ENCODE measurements at places on chromosomes 6 and 20.

DNA sequence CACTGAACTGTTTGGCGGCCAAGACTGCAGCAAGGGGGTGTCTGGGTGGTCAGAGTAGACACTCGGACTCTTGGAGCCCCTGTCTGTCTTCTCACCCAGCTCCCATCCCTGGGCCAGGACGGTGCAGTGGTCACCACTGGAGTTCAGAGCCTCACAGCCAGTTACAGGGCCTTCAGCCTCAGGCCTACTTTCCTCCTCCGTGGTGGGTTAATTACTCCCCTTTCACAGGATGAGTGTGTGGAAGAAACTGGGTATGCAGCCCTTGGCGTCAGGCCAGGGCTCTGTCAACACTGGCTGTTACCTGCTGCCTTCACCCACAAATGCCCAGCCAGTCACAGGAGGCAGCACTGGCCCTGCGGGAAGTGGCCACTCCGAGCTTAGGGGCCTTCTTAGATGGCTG, 1.8 kb upstream of the YTHDF1 start:
- no peak for DNase-seq

DNA sequence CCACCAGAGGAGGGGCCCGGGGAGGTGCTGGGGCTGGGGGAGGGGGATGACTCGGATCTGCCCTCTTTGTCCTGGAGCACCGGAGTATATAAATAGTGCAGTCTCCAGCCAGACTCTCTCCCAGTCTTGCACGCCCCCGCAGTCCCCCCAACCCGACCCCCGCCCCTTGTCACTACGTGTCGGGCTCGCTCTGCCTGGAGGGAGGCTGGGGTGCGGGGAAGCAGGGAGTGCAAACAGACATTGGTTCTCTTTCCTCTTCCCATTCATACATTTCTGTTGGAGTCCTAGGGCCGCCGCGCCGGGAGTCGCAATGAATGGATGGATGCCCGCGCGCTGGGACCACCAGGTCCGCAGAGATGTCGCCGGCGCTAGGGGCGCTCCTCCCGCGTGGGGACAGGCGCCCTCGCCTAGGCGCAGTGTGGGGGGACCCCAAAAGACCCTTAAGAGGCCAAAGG, 179.3 kb downstream of the TBXT start:
- DNase-seq = no peak

DNA sequence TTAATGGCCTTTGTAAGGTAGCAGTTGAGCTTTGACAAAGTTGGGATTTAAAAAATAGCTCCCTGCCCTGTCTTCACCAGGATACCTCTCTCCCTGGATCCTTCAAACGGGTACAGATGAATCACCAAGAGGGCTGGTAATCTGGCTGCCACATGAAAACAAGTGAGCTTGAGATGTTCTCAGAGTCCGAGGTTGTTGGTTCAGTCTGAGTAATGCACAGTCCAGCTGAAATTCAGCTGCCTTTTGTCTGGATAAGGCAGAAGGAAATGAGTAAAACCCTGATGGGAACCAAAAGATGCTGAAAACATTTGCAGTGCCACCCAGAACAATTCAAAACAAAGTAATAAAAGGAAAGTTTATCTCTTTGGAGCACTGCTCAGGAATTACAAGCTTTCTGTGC, 86.8 kb downstream of the GJA1 start:
- DNase-seq = no peak

GRCh38 chr6:37130704-37131103, 39.2 kb upstream of the PIM1 start:
- no peak for DNase-seq

- no peak for DNase-seq
Observed at GRCh38 chr6:149500096-149500495, 15.3 kb upstream of the ZC3H12D start.

DNA sequence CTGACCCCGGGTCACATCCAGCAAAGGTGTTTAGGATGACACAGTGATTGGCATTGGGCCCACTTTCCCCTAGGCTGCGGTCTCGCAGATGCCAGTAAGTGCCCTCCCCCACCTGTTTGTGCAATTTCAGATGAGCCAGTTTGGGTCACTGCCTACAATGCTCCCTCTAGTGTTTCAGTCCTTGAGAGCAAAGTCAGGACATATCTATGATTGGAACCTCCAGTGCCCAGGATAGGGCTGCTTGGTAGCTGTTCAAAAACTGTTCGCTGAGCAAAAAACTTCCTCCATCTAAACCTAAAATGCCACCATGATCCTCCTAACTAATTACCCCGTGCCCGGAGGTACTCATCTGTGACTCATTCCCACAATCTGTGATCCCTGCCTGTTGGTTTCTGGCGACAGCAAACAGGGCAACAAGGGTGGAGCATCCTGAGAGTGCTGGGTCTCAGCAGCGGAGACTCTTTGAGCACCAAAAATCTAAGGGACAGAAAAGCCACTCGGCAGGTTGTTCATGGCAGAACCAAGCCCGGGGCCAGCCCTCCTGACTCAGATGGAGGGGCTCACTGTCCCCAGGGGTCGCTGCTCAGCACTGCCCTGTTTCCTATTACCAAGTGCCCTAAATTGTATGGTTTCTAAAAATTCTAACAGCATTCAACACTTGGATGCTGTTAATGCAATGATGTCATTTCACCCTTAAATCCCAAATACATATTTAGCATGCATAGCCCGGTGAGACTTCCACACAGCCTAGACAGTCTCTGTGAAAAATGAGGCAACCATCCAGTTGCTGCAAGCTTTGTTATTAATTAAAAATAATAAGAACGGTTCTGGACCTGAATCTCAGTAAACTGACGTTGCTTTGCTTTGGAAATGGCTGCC, 5.0 kb downstream of the VSX1 start:
- DNase-seq = no peak

DNA sequence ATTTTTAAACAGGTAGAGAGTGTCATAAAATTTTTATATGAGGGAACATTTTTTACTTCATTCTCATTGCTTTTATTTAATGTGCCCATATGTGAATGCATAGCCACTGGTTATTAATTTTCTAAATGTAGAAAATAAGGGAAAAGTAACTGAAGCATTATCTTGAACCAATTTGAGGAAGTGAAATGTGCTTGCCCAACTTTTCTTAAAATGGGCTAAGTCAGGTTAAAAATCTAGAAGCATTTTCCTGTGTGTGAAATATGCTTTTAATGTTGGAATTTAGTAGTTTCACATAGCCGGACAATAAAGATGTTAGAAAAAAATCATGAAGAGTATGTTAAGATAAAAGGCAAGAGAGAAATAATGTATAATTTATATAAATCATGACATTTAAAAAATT, 3.8 kb downstream of the SEC23B start:
- no peak for DNase-seq

- no peak for DNase-seq
Observed at GRCh38 chr20:53032478-53032932, 60.3 kb downstream of the TSHZ2 start.

DNA sequence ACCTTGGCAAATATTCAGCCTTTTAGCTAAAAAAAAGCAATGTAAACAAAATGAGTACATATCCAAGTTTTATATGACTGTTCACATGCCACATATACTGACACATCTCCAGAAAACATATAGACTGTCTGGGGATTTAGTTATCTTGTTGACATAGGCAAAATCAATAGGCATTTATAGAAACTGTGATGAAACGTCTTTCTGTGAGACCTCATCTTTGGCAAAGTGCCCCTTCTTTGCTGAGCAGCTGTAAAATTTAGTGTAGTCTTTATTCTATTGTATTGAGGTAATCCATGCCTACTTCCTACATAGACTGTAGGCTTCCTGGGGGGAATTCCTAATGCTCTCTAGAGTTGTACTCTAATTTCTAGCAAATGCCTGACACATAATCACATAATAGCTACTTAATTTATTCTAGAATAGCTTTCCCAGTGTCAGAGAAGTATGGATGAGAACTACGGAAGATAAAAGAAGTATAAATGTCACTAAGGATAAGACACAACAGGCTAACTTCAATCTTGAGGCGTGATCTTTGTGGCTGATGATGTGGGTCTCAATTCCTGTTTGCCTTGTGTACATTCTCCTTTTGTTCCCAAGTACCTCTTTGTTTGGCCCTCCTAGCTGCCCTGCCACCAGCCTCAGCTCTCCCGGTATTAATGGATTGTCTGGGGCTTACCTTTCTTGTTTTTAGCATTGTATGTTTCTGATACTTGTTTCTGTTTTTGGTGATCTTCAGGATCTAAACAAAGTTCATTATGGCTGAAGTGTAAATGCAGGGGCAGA, 30.6 kb downstream of the PTCHD4 start:
- no peak for DNase-seq

DNA sequence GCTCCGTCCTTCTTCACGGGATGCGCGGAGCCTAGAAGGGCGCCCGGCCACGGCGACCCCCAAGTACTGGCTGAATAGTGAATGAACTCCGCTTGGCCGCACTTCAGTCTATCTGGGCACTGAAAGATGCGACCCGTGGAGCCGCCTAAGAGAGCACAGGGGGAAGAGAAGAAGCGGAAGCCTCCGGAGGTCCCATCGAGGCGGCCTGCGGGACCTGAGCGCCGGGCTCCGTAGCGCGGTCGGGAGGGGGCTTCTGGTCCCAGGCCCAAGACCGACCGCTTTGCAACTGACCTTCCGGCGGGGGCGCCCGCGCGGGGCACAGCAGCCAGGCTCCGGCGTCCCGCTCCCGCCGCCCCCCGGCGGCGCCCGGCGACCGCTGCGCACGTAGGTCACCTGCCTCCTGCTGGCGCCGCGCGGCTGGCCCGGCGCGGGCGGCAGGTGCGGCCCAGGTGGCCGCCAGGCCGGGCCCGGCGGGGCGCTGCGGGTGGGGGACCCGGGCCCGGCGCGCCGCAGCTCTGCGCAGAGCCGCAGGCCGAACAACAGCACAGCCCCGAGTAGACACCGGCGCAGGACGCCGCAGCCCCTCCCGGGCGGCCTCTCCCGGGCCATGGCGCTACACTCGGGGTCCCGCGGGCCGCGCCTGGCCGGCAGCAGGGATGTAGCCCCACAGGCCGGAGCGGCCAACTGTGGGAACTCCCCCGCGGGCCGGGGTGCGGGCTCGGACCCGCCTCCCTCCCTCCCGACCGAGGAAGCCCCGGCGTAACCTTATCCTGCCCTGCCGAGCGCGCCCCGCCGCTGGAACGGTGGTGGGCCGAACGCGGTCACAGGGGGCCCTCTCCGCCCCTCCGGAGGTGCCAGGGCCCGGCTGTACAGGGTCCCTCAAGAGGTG, at the start of gene METTL24:
METTL24 (minus strand) TSS at position 686 of the 889 bp plus-strand sequence; CDS start at position 609, 77 bp downstream.
- DNase-seq = no peak

DNA sequence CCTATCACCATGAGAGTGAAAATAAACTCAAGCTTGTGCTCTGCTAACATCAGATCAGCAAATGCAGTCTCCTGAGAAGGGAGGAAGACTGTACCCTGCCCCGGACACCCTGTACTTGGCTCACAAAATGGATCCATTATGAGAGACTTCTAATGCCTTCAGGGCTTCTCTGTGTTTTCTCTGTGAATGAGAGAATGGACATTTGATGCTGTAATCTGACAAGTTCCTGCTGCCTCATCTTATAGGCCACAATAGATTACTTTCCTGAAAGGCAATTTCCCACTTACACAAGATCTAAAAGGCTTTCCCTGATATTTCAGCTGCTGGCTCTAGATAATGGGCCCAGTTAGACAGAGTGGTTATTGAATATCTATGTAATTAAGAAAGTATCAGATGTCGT, 117.2 kb downstream of the OTOR start:
- DNase-seq = no peak

GRCh38 chr20:20740541-20740940, 28.1 kb upstream of the RALGAPA2 start:
- no peak for DNase-seq

DNA sequence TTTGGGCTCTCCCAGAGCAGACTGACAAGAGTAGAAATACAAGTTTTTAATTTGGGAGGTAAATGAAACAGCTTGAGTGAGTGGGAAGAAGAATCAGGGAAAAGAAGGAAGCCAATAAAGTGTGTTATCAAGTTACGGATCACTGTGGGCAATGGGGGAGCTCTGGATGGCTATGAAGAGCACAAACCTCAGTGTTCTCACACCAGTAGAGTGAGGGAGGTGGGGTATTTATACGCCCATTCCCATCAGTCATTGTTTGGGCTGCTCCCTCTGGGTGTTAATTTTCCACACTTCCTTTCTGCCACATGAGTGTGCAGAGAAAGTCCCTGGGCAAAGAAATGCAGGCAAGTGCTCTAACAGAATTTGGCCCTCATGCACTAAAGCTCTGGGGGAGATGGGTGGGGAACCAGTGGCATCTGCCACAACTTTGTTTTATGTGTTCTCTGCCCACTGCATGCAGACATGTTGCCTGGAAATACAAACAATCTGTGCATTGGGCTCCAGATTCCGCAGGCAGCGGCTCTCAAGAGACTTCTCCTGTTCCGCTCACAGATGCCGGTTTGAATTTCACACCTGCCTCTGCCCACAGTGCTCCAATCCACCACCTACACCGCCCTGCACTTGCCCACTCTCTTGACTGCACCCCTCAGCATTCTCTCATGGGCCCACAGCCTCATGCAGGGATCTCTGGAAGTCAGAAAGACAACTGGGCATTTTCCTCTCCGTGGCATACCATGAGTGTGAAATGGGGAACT, 211.1 kb upstream of the RNF24 start:
- DNase-seq = no peak

DNA sequence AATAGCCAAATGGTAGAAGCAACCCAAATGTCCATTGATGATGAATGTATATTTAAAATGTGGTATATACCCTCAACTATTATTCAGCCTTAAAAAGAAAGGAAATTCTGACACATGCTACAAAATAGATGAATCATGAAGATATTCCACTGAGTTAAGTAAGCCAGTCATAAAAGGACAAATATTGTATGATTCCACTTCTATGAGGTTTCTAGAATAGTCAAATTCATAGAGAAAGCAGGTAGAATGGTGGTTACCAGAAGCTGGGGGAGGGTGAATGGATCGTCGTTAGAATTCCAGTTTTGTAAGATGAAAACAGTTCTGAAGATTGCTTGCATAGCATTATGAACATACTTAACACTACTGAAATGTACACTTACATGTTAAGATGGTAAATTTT, 214.3 kb upstream of the MYLIP start:
- DNase-seq = no peak

- no peak for DNase-seq
Observed at GRCh38 chr6:25277386-25277785, 1.8 kb upstream of the CARMIL1 start.

GRCh38 chr6:109296971-109297372, 85.3 kb downstream of the CD164 start:
- no peak for DNase-seq

- DNase-seq = peak; percentile 91
Observed at GRCh38 chr6:3227363-3228045, at the start of gene TUBB2B. TUBB2B (minus strand) TSS chr6:3227653; CDS start chr6:3227543, 110 bp downstream.

DNA sequence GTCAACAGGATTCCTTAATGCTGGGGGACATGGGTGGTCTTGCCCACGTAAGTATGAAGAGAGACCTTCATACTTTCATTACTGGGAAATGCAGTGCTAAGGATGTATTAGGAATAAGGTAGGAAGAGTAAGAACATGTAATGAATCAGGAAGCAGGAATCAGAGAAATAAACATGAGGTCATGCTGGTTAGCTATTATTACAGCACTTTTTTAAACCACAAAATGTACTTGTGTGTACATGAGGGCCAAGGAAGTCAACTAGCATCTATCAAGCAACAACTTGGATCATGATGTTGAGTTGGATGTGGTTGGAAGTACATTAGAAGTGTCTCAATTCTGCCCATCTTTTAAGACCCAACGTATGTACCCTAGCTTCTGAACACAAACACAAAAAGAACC, 63.5 kb upstream of the E2F3 start:
- no peak for DNase-seq

GRCh38 chr20:13301596-13301995, 80.5 kb downstream of the ISM1 start:
- DNase-seq = no peak

All from neuronal stem cell (in vitro differentiated cells).